ENCODE measurements at places on chromosomes 4 and X. TPM values are rescaled to one million over a fixed set of nuclear protein-coding genes. Genes with fewer than 3 reads are reported as not detected.

Gene NPY1R
- total RNA-seq: under 0.01 TPM

Gene MAGEA6
- not detected for total RNA-seq

Gene ATOH1
- total RNA-seq: not detected

Gene FLNA
- 3,018 TPM for total RNA-seq

Gene CFAP47
- not detected for total RNA-seq

Gene GLUD2
- 0.92 TPM for total RNA-seq

Gene ZCCHC12
- total RNA-seq: not detected

Gene CLIC2
- 0.59 TPM for total RNA-seq

Gene ZNF185
- total RNA-seq: 2.4 TPM

Gene YY2
- total RNA-seq: 2.1 TPM

Gene NALF2
- not detected for total RNA-seq

Gene TCP11X2
- total RNA-seq: not detected

Gene TRO
- 30.3 TPM for total RNA-seq

Gene GC
- total RNA-seq: not detected

Gene MAGED4B
- total RNA-seq: 99.3 TPM

Gene ATP1B4
- not detected for total RNA-seq

Gene COX7B
- total RNA-seq: 363 TPM

Gene NXF2B
- total RNA-seq: not detected

Gene KCNIP4
- not detected for total RNA-seq

Gene ETDC
- not detected for total RNA-seq

Gene CDX4
- total RNA-seq: not detected

Gene SOX3
- not detected for total RNA-seq

Gene S100P
- not detected for total RNA-seq

Gene IL1RAPL1
- 9.0 TPM for total RNA-seq

Gene USP17L13
- not detected for total RNA-seq

Data from smooth muscle cell of the umbilical artery (primary cell).